ENCODE measurements at places on chromosomes 1 and 21.

DNA sequence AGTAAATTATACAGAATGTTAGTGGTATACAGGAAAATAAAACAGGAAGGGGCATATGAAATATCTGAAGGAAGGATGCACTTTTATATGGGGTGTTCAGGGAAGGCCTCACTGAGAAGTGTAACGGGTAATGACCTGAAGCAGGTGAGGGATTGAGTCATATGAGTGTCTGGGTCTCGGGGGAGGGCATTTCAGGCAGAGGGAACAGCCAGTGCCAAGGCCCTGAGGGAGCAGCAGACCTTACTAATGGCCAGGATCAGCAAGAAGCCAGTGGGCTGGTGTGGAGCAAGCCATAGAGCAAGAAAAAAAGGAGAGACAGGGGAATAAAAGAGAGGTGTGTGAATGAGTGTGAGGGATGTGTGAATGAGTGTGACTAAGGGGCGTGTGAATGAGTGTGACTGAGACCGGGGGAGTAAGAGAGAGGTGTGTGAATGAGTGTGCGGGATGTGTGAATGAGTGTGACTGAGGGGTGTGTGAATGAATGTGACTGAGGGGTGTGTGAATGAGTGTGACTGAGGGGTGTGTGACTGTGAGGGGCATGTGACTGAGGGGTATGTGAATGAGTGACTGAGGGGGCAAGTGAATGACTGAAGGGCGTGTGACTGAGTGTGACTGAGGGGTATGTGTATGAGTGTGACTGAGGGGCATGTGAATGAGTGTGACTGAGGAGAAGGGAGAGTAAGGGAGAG lies 107.2 kb downstream of the GLIS1 start:
- DNase-seq, result no peak

DNA sequence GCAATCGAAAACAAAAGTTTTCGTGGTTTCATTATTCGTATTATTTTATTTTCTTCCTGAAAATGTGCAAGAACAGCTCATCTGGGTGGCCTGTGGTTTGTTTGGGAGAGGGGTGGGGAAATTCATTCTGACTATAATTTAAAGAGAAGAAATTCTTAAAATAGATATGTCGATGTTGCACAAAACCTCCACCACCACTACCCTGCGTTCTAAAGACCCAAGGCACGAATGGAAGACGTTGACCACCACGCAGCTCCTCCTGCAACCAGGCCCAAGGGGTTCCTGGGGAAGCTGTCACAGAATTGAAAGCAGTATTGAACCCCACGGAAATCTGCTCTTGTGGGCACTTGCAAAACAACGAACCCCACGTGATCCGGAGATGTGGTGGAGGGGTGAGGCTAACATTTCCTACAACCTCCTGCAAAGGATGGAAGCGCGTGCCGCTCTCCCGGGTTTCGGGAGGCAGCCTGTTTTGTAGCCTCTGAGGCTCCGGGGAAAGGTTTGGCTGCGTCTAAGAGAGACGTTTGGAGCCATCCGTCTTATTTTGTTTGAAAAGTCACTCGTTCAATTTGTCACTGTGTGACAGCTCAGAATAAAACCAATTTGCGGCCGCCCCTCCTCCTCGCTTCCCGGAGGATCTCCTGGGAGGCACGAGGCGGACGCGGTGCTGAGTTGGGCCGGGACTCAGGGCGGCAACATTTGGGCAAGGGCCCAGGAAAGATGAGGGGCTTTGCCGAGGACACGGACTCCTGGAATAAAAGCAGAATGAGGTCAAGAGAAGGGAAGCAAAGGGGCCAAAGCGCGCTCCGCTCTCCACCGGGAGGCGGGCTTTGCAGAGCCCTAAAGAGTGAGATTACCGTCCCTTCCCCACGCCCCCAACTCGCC lies 810 bp upstream of the HLX start:
- DNase-seq, result no peak

- DNase-seq, result no peak
These were observed 831 bp upstream of the KRTAP10-2 start for GRCh38 chr21:44552136-44552535.

DNA sequence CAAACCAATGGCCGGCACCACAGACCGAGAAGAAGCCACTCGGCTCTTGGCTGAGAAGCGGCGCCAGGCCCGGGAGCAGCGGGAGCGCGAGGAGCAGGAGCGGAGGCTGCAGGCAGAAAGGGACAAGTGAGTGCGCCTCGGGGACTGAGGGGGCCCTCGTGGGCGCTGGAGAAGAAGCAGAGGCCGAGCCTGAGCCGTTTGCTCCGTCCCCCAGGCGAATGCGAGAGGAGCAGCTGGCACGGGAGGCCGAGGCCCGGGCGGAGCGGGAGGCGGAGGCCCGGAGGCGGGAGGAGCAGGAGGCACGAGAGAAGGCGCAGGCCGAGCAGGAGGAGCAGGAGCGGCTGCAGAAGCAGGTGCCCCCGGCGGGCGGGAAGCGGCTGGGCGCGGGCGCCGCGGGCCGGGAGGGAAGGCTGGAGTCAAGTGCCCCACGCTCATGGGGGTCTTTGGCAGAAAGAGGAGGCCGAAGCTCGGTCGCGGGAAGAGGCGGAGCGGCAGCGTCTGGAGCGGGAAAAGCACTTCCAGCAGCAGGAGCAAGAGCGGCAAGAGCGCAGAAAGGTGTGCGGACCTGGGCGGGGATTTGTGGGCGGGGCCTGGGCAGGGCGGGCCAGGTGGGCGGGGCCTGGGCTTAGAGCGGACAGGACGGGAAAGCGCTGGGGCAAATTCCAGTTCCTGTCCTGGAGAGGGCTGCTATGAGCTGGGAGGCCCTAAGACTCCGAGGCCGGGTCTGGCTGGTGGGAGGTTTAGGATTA lies 22.7 kb downstream of the MAP7D1 start:
- no peak for DNase-seq

DNA sequence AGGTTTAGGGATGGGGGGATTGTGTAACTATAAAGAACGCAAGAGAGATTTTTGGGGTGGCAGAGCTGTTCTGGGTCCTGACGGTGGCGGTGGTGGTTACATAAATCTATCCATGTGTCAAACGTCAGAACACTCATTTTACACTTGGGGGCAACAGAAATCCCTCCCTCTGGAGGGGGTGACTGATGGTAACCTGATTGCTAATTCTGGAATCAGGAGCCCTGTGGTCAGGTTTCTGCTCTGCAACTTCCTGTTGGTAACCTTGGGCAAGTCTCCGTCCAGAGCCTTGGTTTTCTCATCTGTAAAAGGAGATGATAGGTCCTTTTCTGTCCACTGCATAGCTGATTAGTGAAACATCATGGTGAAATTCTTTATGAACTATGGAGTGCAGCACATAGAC lies 40.9 kb downstream of the ALPL start:
- DNase-seq, result no peak

GRCh38 chr1:63592536-63593302 lies 492 bp upstream of the PGM1 start:
- DNase-seq, result peak; percentile 66

- no peak for DNase-seq
These were observed 46.3 kb downstream of the TESK2 start for GRCh38 chr1:45444609-45445131.

DNA sequence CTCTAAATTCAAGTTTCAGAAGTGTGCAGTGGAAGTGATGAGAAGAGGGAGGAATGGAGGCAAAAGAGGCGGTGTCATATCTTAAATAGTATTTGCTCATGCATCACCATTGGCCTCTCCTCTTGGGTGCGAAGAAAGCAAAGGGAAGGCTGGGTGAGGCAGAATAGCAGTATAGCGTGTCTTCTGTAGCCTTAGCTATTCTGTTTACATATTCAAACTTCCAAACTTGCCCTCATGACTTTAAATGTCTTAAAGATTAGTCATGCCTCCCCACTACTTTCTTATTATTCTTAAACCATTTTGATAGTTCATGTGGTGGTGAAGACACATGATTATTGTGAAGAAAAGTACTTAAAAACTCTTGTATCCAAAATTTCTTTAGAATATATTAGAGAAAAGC lies 104.6 kb upstream of the TENT5C start:
- DNase-seq, result no peak

GRCh38 chr1:201348211-201348566 lies 29.3 kb downstream of the TNNT2 start:
- peak; percentile 50 for DNase-seq

GRCh38 chr1:85608851-85609250 lies 28.3 kb downstream of the CCN1 start:
- no peak for DNase-seq

DNA sequence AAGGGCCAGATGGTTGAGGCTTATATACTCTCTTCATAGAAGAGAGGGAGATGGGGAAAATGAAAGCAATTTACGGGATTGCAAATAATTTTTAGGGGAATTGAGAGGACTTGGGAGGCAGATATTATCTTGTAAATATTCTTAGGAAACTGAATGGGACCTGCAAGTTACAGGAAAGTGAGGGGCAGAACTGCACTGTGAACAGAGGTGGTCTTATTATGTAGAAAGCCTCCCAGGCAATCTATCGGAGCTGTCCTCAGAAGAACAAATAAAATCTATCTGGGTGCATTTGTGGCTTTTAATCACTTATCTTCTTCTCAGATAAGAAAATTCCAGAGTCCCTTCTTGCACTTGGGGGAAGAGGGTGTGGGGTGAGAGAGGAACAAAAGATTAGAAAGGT lies 223.5 kb downstream of the RHOU start:
- DNase-seq, result no peak

DNA sequence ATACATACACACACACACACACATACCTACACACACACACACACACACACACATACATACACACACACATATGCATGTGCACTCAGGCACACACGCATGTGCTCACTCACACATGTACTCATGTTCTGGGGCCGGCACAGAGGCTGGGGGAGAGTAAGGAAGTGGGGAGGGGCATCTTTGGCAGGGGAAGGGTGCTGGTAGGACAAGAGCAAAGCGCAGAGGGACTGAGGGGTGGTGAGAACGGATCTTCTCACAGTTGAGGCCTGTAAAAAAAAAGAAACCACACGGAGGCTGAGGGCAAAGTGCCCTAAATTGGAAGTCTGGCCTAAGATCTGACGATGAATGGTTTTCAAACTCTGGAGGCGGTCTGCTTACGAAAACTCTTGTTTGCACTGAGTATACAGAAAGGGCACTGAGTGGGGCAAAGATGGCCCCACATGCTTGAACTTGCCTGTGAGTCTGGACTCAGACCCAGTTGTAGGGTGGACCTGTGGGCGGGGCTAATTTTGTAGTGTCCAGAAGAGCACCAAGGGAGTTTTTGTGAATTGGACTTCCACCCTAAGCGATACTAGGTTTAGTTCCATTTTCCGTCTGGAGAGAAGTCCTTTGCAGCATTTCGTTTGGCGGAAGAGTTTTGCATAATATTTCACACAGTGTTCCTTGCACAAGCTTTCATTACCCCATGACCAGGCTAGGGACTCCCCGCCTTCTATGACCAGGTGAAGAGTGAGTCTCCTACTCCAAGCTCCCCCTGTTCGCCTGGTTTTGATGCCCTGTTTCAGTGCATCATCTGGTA lies 79.3 kb upstream of the LYST start:
- DNase-seq, result no peak

- no peak for DNase-seq
These were observed 125.3 kb downstream of the DNM3 start for GRCh38 chr1:171966426-171967220.

- DNase-seq, result no peak
These were observed 10.8 kb downstream of the ZBTB8OS start for GRCh38 chr1:32639489-32640075.

DNA sequence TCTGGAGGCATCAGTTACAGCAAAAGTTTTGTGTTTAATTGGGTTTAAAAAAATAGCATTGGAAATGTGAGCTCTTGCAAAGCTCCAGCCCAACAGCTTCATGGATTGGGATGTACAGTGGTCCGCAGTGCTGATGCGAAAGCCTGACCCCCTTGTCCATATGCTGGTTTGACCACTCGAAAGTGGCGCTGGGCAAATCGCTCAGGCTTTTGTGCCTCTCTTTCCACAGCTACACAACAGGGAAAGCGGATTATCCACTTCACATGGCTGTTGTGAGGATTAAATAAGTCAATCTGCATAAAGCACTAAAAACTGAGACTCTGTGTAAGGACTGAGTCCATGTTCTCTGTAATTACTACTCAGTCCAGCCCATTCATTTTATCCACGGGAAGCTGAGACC lies 57.2 kb downstream of the HUNK start:
- no peak for DNase-seq

- DNase-seq, result no peak
These were observed 16.4 kb upstream of the CCDC17 start for GRCh38 chr1:45640293-45640692.

DNA sequence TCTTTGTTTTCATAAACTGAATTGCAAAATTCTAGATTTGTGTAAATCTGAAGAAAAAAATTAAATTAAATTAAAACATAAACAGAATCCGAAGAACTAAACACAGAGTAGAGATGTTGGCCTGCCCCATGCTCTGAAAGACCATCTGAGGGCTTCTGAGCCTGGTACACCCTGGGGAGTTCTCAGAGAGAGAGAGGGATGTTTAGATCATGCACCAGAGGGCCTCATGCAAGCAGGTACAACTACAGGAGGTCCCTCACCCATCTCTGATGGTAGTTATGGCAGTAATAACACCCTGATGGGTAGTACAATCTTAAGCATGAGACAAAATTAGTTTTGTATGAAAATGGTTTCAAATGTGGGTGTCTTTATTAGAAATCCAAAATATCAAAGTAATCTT lies 127.7 kb downstream of the TGFB2 start:
- DNase-seq, result no peak
